ENCODE measurements at places on chromosomes 2 and 18.

DNA sequence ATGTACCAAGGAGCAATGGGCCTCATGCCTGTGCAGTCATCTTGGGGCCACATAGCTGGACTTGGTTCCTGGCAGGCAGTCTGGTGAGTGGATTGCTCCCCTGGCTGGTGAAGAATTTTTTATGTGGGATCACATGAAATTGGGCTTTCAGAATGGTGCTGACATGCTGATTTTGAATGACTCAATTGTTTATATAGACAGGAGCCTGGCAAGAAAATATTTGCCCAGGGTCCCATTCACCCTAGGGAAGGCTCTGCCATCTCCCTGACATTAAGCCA, 266.9 kb downstream of the DYSF start:
- no peak for DNase-seq

DNA sequence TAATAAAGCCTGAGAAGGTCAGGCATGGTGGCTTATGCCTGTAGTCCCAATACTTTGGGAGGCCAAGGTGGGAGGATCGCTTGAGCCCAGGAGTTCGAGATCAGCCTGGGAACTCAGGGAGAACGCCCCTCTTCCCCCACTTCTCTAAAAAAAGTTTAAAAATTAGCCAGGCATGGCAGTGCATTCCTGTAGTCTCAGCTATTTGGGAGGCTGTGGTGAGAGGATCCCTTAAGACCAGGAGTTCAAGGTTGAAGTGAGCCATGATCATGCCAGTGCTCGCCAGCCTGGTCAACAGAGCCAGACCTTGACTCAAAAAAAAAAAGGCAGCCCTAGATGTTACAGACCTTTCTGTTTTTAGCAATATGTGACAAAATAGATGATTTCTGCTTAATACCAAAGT, 83.4 kb downstream of the AP1S3 start:
- no peak for DNase-seq

GRCh38 chr2:209321076-209321475, 102.8 kb upstream of the MAP2 start:
- DNase-seq: no peak

GRCh38 chr2:80476535-80477117, 172.1 kb upstream of the LRRTM1 start:
- no peak for DNase-seq

GRCh38 chr2:54420524-54421172, 35.5 kb upstream of the SPTBN1 start:
- DNase-seq: no peak

- no peak for DNase-seq
These were observed 16.3 kb downstream of the HS1BP3 start for GRCh38 chr2:20634507-20635112.

DNA sequence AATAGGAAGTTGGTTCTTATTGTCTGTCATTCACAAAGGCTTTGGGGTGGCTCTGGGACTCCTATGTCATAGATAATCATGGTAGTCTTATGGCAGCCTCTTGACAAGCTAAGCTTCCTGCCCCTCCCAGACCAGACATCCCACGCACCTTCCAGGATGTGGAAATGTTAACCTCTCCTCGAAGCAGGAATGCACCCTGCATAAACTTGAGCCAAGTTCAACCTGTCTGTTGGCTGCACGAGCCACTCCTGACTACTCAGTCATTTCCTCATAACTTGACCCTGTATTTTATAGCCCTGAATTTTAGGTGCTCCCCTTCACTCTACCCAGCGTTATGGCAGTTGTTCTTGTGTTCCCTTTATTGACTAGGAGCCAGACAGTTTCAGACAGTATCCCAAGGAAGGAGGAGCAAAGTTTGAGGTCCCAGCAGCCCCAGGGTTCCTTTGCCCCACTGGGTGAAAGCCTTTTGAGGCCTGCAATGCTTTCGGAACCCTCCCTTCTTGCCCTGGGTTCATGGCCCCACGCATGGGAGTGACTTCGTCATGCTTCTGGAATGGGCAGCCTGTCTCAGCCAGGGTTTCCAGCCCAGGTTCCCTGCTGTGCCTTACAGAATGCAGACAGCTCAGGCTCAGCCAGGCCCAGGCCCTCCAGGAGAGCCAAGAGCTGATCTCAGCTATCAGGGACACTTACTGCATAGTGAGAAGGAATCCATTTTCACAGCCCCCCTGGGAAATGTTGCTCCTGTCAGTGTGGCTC, 15.6 kb upstream of the INO80C start:
- DNase-seq: no peak

DNA sequence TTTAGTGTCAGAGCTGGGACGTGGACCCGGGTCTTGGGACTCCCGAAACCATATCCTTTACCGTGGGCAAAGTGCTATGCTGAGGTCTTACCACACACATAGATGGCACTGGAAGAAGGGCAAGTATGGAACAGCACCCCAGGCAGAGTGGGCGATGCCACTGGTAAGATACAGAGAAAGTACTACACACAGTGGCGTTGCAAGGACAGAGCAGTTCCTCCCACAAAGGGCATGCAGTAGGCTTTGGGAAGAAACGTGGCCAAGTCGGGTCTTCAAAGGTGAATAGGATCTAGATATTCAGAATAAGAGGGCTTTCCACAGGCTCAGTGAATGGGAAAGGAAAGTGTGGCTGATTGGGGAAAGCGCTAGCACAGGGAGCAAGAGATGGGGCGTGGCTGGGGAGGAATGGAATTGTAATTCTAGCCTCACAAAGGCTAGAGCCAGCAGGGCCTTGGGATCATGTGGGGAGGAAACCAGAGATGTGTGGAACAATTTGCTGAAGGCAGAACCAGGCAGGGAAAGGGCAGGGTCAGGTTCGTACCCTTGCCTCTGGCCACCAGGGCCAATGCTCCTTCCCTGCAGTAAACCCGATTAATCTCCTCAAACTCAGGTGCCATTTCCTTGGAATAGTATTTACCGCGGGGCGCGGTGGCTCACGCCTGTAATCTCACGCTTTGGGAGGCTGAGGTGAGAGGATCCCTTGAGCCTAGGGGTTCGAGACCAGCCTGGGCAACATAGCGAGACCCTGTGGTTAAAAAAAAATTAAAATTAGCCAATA, 36.0 kb downstream of the PCBP1 start:
- no peak for DNase-seq

GRCh38 chr2:191983591-191983990, 136.7 kb upstream of the CAVIN2 start:
- no peak for DNase-seq

DNA sequence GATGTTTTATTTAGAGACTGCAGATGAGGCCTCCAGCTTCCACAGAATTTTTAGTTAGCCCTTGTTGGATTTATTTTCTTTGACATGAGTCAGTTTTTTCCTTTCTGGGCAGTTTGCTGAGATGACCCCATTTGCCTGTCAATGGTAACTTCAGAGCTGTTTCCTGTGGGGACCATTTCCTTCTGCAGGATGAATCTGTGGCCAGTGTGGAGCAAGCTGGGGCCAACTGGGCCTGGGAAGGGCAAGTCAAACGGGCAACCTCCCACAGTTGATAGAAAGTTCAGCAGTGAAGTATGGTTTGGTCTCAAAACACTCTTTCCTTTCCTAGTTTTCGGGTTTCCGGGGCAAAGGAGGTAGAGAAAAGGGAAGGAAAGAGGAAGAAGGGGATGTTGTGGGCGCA, 291.4 kb upstream of the NRP2 start:
- no peak for DNase-seq

DNA sequence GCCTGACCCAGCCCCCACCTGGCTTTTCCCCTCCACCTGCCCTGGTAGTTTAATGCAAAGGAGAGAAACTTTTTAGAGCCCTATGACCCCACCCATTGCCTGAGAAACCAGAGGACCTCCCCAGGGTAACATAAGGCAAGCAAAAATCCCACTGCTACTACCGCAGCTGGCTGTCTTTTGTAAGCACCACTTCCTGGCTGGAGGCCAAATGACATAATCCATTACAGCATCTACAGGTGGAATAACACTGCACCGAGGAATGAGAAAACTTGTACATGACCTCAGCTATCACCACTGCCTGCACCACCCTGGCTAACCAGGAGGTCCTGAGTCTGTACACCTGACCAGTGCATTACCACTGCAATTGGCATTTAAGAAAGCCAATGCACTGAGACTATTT, 149.6 kb upstream of the GALNT5 start:
- no peak for DNase-seq

DNA sequence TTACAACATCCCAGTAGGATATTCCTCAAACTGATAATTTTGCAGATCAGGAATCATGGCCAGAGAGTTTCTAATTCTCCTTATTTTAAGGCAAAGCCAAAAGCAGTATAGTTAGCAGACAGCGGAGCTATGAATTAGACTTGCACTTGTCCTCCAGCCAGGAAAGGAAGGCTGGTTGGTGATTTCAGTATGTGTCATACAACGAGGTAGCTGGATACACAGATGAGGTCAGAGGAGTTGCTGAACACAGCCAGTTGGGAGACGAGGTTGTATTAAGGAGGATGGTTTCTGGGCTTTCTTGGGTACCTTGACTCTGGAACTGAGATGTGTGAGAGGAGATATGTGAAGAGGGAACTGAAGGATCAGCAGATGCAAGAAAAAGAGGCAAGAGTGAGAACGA, 185.2 kb downstream of the SOX11 start:
- DNase-seq: no peak

DNA sequence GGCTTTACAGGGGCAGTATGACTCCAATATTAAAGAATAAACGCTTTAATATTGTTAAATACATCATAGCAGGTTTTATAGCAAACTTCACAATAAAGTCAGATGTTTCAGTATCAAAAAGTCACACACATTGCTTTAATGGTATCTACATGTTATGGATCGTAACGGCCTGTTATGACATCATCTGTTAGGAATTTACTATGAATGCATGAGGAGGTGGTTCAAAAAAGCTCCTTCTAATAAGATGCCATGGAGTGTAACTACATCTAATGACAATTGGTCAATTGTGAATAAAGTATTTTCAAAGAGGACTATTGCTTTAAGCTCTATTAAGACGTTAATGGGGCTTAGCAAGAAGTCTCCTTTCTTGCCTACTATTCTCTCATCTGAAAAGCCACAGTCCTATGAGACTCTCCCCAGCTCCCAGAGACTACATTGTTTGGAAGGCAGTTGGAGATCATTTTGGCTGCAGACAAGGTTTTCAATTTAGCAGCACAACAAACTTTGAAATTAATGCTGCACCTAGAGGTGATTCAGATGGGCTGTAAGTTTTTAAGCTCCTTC, 300.7 kb upstream of the MEIS1 start:
- no peak for DNase-seq

DNA sequence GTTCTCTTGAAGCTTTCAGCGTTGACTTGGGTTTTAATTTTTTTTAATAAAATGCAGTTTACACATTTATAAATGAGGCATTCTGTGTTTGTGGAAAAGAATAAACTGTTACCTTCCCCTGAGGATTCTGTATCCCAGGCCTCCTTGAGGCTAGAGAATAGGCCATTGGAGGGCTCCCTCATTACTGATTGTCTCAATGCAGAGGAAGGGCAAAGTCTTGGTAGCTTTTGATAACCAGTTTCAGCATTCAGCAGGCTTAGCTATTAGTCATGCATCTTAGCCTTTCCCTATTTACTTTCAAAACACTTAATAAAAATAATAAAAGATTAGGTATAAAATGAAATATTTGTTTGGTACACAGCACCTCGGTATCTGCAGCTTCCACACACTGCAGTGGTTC, 58.1 kb upstream of the OTX1 start:
- DNase-seq: no peak

- no peak for DNase-seq
These were observed 2.2 kb downstream of the UBXN4 start for GRCh38 chr2:135743860-135744259.

- no peak for DNase-seq
These were observed 48.4 kb upstream of the DSG1 start for GRCh38 chr18:31269566-31269965.

GRCh38 chr2:69695850-69696216, 46.1 kb upstream of the ANXA4 start:
- no peak for DNase-seq

DNA sequence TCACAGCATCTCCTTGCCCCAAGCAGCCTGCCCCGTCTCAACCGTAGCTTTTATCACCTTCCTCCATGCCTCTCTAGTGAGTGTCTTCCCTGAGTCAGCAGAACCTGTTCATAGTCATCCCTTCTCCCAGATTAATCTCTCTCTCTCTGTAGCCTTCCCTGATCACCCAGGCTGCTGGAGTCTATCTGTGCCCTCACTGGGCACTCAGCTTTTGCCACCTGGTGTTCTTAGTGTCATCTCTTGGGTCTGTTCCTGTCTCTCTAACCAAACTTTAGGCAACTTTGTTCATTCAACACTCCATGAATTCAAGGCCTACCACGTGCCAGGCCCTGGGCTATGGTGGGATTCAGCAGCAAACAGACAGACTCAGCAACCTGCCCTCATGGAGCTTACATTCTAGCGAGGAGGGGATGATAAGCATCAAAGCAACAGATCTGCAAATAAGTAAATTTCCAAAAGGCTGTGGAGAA, 159.1 kb downstream of the SMAD7 start:
- DNase-seq: no peak

DNA sequence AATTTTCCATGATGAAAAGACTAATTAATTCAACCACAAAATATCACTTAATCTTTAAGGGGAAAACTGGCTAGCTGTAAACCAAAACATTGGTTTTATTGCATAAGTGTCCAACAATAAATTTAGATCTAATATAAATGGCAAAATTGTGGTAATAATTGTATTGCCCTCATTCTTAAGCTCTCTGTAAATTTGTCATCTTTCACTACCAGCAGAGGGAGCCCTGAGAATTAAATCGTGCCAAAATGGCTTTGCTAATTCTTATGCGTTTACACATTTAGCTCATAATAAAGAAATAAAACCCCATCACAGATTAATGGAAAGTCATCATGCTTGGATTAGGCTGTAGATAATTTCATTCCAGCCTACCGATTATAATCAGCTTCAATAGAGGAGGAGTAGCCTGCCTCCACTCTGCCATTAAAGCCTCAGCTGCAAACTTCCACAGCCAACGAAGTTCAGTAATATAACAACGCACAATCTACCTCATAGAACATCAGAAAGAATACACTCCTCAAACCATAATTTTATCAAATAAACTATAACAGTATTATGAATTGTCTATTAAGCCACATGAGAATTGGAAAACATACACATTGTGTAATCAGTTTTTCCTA, 70.0 kb upstream of the ATP5MC3 start:
- peak; percentile 15 for DNase-seq
